ENCODE measurements at places on chromosomes 4 and X. TPM values are rescaled to one million over a fixed set of nuclear protein-coding genes. Genes with fewer than 3 reads are reported as not detected.

DNA sequence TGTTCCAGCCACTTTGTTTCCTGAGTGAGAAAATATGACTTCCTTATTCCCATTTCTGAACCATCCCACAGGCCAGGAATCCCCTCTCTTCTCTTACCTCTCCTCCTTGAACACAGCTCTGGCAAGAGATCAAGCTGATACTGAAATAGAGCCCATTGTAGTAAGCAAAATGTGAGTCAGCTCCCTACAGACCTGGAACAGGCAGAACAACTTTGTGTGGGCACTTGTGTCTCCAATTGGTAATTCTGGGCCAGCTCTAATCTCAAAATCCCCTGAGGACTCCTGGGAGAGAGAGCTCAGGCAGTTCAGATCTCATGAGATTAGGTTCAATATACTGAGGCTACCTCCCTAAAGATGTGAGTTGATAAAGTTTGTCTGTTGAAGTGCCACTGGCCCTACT lies 213.5 kb downstream of the GUCY2F start:
- DNase-seq, result no peak

DNA sequence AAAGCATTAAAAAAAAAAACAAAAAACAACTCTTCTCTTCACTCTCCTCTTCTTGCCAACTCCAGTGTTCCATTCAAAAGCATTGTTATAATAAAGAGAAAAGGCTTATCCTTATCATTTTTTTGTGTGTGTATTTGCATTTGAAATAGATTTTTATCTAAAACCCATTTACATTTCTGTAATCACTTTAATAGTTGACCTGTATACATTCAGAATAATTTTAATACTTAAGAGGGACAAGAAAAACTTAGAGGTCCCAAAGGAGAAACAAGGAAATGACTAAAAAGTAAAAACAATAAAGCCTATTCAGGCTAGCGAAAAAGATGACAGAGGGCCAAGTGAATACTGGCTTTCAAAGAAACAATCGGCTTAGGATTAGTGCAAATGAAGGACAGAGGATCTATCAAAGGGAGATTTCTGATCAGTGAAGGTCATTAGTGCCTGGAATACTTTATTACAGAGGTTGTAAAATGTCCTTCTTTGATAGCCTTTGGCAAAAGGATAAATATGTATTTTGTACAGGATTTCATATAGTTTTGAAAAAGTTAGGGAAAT lies 808.3 kb downstream of the RPA4 start:
- no peak for DNase-seq

DNA sequence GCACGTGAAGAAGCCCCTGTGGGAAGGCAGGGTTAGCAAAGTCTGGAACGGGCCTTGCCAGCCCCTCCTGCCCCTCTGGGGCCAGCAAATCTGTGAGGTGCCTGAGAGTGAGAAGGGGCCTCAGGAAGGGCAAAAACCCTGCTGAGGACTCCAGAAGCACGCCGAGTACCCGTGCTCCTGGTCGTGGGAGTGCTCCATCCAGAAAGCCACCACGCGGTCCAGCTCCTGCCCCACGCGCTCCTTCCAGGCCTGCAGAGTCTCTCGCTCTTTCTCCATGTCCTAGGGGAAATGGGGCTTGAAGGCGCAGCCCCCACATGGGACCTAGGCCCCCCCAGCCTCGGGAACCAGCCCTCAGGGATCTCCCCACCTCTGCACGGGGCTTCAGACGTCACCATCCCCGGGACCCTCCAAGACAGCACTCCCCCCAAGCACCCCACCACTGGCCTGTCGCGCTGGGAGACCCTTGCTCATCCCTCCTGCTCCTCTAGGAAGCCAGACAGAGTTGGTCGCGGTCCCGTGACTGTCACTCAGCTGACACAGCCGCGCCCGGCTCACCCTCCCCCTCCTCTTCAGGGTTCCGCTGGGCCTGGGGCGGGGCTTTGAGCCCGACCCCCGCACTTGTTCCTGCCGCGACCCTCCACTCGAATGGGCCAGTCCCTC lies at the start of gene RENBP:
Gene RENBP (minus strand): TSS at position 504 of the 660 bp plus-strand sequence. CDS start 33 bp downstream, at position 471.
- no peak for DNase-seq

GRCh38 chr4:48127231-48127630 lies 6.8 kb downstream of the TXK start:
- DNase-seq, result no peak

- no peak for DNase-seq
Measured at GRCh38 chr4:73606465-73606974, 13.7 kb downstream of the RASSF6 start.

DNA sequence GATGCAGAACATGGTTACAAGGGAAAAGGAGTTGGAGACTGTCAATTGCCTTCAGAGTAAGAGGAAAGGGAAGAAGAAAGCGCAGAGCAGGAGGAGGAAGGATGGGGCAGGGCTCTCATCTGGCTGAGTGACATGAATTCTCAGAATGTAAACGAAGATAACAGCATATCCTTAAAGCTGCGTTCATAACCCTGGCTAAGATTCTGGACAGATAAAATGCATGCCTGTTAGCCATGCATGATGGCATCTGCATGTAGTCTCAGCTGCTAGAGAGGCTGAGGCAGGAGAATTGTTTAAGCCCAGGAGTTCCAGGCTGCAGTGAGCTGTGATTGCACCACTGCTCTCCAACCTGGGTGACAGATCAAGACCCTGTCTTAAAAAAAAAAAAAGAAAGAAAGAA lies 493.5 kb upstream of the PRKX start:
- no peak for DNase-seq

DNA sequence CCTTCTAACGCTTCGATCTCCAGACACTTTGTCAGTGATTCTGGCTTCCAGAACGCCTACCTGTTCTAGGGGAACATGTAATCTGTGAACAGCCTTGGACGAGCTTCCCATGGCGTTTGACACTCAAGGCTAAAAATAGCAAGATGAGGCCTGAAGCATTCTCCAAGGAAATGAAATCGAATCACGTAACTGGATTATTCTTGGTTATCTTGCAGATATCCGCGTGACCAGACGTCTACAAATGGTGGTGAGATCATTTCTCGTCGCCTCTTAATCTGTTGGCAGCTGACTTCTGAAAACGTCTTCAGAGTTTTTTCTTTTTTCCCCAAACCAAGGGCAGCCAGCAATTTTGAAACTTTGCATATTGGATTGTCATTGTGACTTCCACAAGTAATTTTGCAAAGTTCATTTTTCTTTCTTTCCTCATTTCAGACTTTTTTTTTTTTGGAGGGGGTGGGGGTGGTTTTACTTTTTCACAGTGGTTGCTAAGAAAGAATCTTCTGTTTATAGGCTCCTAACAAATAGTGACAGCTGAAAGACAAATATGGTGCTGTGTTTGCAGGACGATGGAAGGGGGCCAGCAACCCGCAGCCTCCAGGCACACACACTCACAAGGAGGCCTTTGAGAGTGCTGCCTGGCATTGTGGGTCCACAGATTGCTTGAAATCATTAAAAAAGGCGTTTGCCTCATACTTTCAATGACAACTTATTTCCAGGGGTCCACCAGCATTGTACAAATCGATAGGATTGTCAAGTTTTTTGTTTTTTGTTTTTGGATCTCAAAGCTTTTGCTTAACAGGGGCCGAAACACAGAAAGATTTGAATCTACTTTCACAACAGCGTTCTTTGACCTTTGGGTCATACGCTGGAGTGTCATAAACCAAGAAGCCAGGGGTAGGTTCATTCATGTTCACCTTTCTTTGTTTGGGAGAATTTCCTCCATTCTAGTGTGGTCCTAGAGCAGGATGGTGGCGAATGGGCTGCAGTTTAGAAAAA lies 32.4 kb upstream of the PDLIM3 start:
- no peak for DNase-seq

- no peak for DNase-seq
Measured at GRCh38 chr4:53900271-53900649, 164.1 kb downstream of the CHIC2 start.

GRCh38 chr4:138835832-138836533 lies 179.6 kb upstream of the NOCT start:
- no peak for DNase-seq

GRCh38 chrX:19388064-19388679 lies 44.4 kb downstream of the PDHA1 start:
- DNase-seq, result no peak

- DNase-seq, result no peak
Measured at GRCh38 chr4:148069086-148069894, 337.4 kb downstream of the ARHGAP10 start.

GALNTL6 gene
- total RNA-seq, result under 0.01 TPM

UGT2A1 gene
- not detected for total RNA-seq

SOD3 gene
- total RNA-seq, result not detected

IQCM gene
- not detected for total RNA-seq

TLR10 gene
- 0.27 TPM for total RNA-seq
